Fibroblast of lung (primary cell): ENCODE measurements at places on chromosomes 3 and 15.

DNA sequence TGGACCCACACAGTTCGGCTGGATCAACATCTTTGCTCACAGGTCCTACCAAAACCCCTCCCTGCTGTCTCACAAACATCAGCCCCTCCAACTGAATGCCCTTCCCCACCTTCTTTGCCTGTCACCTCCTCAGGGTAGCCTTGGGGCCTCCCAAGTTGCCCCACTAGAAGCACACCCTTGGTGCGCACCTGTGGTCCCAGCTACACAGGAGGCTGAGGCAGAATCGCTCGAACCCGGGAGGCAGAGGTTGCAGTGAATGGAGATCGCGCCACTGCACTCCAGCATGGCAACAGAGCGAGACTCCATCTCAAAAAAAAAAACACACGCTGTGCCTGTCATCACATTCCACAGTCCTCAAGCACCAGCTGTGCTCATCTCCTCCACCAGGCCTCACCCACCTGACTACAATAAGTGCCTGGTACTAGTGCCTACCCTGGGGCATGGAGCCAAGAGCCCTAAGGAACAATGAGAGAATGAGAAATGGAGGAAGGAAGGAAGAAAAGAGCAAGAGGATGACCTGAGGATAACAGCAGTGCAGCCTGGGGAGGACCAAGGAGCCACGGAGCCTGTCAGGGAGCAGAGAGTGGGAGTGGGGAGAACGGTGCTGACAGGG, 26.0 kb downstream of the RPN1 start:
- no peak for DNase-seq

GRCh38 chr3:22101811-22102210, 350.8 kb upstream of the ZNF385D start:
- no peak for DNase-seq

- no peak for DNase-seq
Measured at GRCh38 chr3:143200001-143200924, 80.7 kb downstream of the CHST2 start.

DNA sequence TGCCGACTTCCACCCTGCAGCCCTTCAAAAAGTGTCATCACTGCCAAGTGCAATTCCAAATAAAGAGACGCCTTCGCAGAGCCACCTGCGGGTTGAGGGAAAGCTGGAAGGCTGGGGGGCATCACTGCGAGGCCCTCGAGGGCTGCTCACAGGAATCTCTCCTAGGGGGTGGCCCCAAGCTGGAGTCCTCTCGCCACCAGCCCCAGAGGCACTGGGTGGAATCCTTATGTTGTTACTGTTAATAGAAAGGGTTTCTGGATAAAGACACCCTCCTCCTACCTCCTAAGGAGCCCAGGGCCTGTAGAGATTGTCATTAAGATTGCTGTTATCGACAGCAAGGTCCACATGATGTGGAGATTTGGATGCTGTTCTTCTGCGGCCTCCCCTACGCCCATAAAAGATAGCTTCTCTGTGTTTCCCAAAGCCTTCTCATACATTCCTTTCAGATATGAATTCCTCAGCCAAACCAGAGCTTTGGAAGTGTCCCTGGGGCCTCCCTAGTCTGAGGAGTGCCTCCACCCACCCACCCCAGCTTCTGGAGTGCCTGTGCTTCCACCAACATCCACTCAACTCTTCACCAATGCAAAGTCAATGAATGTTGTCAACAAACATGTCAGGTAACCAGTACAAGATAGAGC, 512.7 kb downstream of the SHQ1 start:
- no peak for DNase-seq
